Astrocyte of the spinal cord (primary cell): ENCODE measurements at places on chromosomes 2 and 18.

- no peak for DNase-seq
Measured at GRCh38 chr18:46213295-46213694, 109.1 kb downstream of the HAUS1 start.

GRCh38 chr2:100205174-100205573 lies 62.8 kb upstream of the AFF3 start:
- no peak for DNase-seq

- no peak for DNase-seq
Measured at GRCh38 chr18:37946324-37946723, 380.7 kb upstream of the CELF4 start.

DNA sequence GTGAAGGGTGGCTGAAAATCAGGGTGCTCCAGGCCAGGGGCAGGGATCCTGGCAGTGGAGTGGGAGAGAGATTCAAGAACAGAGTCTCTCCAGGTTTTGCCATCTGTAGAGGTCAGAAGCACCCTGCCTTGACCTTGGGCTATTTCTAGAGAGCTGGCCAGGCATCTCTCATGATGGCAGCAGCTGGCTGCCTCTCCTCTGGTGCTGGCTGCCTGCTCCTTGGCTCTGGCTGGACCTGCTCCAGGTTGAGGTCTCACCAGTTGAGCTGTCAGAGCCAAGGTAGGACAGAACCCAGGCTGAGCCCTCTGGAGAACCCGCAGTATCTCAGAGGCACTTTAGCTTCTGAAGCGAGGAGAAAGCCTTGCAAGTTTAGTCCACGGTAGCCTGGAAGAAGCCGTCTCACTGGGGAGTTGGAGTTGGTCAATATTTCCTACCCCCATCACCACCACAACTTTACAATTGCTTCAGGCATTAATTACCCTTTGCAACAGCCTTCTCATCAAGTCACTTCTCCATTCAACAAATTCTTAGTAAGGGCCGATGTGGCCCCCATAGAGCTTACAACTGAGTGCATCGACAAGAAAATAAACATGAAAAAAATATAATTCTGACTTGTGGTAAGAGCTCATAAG lies 25.6 kb downstream of the GNLY start:
- no peak for DNase-seq

- peak; percentile 64 for DNase-seq
Measured at GRCh38 chr2:220147161-220148038, 520.0 kb downstream of the SLC4A3 start.
